ENCODE measurements at places on chromosomes 2 and 18. TPM values are rescaled to one million over a fixed set of nuclear protein-coding genes. Genes with fewer than 3 reads are reported as not detected.

DNA sequence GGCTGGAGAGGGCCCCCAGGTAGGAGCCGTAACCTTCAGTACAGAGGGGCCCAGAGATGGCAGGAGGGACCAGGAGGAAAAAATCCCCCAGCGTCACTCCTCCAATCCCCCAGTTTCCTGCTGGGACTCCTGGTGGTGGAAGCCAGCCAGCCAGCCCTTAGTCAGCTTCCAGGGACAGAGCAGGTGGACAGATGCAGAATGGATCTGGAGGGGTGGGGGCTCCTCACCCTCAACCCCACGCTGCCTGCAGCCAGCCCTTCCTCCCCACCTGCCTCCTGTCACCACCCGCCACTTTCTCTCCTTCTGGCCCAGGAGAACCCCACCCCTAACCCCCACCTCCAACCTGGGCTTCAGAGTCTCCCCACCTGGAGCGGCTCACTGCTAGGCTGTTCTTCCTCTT lies 21.1 kb downstream of the EMX1 start:
- DNase-seq = no peak
- H3K36me3 ChIP-seq = no peaks in the 10 kb centered on the region
- no peaks in the 10 kb centered on the region for H3K27me3 ChIP-seq

DNA sequence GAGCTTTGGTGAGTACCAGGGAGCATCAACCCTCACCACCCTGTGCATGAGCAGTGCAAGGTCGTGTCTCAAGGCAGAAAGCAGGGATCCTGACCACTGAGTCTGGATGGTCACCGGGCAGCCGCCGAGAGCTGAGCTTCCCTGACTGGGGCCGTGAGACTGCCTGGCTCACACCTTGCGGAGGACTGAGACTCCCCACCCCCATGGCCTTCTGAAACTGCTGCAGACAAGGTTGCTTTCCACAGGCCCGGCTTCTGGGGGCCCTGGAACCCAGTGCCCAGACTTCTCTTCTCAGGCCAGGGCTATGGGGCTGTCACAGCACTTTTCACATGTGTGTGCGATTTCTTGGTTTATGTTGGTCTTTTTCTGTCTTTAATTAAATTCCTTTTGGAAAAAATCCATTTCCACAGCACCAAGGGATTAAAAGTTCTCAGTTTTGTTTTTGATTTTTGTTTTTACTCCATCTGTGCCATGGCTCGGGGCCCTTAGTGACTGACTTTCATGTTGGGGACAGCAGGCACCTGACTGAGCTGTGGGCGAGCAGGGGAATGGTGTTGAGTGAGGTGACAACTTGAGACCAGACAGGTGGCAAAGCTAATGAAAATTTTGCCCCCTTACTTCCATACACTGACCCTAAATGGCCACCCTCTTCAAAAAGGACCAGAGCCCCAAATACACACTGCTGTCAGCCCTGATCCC lies 297.9 kb downstream of the CYP26B1 start:
- no peaks in the 10 kb centered on the region for H3K4me1 ChIP-seq
- H3K27ac ChIP-seq = no peak overlapping the region
- H3K27me3 ChIP-seq = peaks cover 2% of the 10 kb centered on the region
- H3K4me3 ChIP-seq = no peak overlapping the region

GRCh38 chr2:23483791-23484190 lies 98.8 kb downstream of the KLHL29 start:
- H3K36me3 ChIP-seq = peaks cover 7% of the 10 kb centered on the region
- no peak overlapping the region for H3K4me3 ChIP-seq
- no peaks in the 10 kb centered on the region for H3K27me3 ChIP-seq
- H3K4me1 ChIP-seq = peaks cover 12% of the 10 kb centered on the region

DNA sequence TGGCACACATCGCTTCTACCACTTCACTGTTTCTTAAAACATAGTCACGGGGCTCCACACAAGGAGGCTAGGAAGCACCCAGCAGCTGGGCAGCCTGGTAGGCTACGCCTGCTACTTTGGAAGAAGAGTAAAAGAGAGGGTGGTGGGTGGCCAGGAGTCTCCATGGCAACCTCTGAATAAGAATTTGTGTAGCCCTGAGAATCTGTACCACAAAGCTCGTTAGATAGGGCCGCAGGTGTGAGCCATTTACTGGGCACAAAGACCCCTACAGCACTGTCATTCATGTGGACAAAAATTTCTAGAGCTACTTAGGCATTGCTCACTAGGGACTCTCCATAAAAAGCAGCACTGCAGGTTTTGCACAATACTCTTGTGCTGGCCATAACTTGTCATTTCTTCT lies 166.4 kb upstream of the MSH6 start:
- no peaks in the 10 kb centered on the region for H3K36me3 ChIP-seq
- DNase-seq = no peak
- no peak overlapping the region for H3K27ac ChIP-seq
- H3K4me3 ChIP-seq = no peak overlapping the region
- no peaks in the 10 kb centered on the region for H3K4me1 ChIP-seq

GRCh38 chr18:12595571-12596255 lies 62.2 kb downstream of the SPIRE1 start:
- no peaks in the 10 kb centered on the region for H3K4me1 ChIP-seq
- no peak overlapping the region for H3K4me3 ChIP-seq
- DNase-seq = no peak
- no peak overlapping the region for H3K27ac ChIP-seq
- H3K36me3 ChIP-seq = no peaks in the 10 kb centered on the region

GRCh38 chr2:62192811-62193210 lies 3.1 kb upstream of the B3GNT2 start:
- no peak for DNase-seq
- H3K27ac ChIP-seq = no peak overlapping the region
- peaks cover 9% of the 10 kb centered on the region for H3K4me1 ChIP-seq
- H3K27me3 ChIP-seq = no peaks in the 10 kb centered on the region
- no peak overlapping the region for H3K4me3 ChIP-seq

DNA sequence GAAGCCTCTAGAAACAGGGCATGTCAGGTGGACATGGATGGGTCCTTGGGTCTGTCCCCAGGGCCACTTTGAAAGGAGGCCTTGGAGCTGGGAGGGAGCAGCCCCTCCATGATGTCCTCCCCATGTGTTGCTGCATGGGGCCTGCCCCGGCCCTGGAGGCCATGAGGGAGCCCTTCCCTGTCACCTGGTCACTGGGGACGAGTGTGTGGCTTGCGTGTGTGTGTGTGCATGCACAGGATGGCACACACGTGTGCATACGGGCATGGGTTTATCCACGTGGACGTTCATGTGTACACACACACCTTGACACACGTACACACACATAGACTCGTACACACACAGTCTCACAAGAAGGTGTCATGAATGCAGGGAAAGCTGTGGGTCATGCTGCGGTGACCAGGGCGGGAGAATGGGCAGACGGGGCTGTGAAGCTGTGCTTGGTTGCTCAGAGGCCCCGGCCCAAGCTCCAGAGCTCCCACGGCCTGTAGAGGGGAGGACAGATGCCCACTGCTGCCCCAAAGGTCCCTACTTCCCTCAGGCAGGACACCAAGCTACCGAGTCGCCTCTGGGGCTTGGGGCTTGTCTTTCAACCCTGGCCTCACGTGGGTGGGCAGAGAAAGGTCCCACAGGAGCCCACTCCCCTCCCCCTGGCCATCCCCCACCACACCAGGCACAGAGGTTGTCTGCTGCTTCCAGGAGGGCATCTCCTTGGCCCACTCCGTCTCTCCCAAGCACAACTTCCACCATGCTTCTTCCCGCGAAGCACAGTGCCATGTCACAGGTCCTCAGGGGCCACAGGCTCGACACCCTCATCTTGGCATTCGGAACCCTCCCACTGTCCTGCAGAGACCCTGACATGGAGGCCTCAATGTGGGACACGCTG lies 42.3 kb upstream of the GPC1 start:
- H3K27ac ChIP-seq = no peak overlapping the region
- H3K36me3 ChIP-seq = no peaks in the 10 kb centered on the region
- no peaks in the 10 kb centered on the region for H3K4me1 ChIP-seq
- H3K27me3 ChIP-seq = no peaks in the 10 kb centered on the region

DNA sequence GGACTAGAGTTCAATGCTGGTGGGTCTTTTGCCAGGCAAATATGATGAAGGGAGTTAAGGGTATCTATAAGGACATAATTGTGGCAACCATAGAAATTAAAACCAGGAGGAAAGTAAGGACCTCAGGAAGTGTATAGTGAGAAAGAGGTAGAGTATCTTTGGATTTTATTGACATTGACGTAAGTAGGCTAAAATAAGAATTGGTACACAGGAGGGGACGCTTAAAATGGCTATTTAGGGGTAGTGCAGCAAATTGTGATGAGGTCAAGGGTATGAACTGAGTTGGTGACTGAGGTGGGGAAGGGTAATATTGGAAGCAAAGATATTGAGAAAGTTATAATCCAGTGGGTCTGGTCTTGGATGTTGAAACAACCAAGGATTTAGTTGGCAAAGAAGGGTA lies 42.7 kb downstream of the MARCHF7 start:
- H3K27me3 ChIP-seq = no peaks in the 10 kb centered on the region
- no peak for DNase-seq
- peaks cover 32% of the 10 kb centered on the region for H3K36me3 ChIP-seq
- no peak overlapping the region for H3K27ac ChIP-seq
- no peak overlapping the region for H3K4me3 ChIP-seq

Gene PTPN4
- total RNA-seq = 28.5 TPM

- H3K4me1 ChIP-seq = no peaks in the 10 kb centered on the region
- DNase-seq = no peak
- H3K27ac ChIP-seq = no peak overlapping the region
Measured at GRCh38 chr2:217941339-217941738, 61.5 kb downstream of the TNS1 start.

DNA sequence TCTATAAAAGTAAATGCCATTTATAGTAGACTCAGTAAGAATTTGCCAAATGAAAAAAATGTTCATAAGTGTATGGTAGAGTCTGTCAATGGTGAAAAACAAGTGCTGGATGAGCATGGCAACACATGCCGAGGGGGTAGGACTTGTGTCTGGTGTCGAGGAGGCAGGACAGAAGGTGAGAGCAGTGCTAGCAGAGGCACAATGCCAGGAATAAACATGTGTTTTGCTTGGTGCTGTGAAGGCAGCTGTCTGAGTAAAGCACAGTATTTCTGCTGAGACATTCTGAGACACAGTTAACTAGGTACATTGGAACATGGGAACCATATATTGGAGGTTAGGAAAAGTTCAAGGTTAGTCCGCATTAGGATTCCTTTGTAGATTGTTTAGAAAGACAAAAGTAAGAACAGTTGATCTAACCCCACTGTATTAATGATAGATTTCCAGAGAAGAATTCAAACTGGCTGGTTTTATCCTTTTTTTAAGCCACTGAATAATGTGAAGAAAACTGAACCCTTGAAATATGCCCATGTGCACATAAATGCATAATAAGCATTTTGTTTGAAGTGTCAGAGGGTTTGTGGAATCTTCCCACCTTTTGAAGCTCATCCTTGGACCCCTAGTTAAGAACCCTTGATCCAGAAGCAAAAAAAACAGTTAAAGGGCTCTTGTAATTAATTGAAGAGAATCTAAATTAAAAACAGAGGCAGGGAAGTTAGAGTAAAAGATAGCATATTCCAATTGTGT lies 7.1 kb downstream of the RBM45 start:
- DNase-seq = no peak
- H3K27ac ChIP-seq = no peak overlapping the region
- no peaks in the 10 kb centered on the region for H3K36me3 ChIP-seq
- no peak overlapping the region for H3K4me3 ChIP-seq
- peaks cover 7% of the 10 kb centered on the region for H3K4me1 ChIP-seq

Gene FAM161A
- 7.0 TPM for total RNA-seq

DNA sequence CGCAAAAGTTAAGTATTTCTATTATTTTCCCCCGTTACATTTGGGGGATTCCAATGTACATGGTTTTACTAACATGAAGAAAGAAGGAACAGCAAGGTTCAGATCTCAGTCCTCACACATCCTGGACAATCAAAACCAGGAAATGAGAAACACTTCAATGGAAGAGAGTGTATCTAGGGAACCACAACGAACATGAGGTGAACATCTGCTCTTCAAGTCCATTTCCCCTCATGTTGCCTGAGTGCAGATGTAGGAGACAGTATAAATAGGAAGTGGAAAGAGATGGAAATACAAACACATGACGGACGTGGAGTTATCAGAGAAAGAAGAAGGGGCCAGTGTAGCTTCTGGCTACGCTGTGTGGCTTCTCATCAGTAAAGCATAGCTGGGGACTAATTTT lies 52.6 kb downstream of the CHN1 start:
- H3K27ac ChIP-seq = no peak overlapping the region
- no peaks in the 10 kb centered on the region for H3K36me3 ChIP-seq

Gene FAM237A
- total RNA-seq = not detected

Gene CYP27A1
- total RNA-seq = 0.61 TPM

- no peak overlapping the region for H3K4me3 ChIP-seq
- no peaks in the 10 kb centered on the region for H3K36me3 ChIP-seq
- no peak overlapping the region for H3K27ac ChIP-seq
- H3K27me3 ChIP-seq = no peaks in the 10 kb centered on the region
- H3K4me1 ChIP-seq = no peaks in the 10 kb centered on the region
Measured at GRCh38 chr18:59760212-59760611, 63.0 kb upstream of the CCBE1 start.

DNA sequence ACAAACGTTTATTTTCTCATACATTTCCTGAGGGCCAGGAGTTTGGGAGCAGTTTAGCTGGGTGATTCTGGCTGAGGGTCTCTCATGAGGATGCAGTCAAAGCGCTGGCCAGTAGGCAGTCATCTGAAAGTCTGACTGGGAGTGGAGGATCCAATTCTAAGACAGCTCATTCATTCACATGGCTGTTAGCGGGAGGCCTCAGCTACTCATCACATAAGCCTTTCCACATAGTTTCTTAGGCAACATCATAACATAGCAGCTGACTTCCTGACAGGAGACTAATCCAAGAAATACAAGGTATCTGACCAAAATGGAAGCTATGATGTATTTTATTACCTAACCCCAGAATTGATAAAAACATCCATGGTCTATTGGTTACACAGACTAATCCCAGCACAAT lies 2.9 kb upstream of the MRPL44 start:
- no peaks in the 10 kb centered on the region for H3K27me3 ChIP-seq
- DNase-seq = no peak
- no peak overlapping the region for H3K27ac ChIP-seq
- H3K36me3 ChIP-seq = peaks cover 1% of the 10 kb centered on the region
- no peak overlapping the region for H3K4me3 ChIP-seq

Gene UBXN4
- 66.0 TPM for total RNA-seq

DNA sequence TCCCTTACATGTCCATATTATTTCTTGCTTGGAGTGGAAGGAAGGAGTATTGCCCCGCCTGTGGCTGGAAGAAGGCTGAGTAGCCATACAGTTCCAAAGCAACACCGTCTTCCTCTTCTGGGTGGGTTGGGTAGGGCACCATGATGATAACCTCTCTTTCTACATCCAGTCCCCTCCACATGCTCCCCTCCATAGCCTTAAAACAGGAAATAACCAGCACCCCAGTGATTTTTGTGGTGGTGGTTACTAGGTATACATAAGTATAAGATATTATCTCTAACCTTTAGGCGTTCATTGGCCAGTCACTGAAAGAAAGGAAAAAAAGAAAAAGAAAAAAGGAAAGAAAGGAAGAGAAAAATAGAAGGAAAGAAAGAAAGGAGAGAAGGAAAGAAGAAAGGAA lies 63.1 kb downstream of the CXCR4 start:
- DNase-seq = no peak
- H3K4me1 ChIP-seq = peaks cover 55% of the 10 kb centered on the region
- no peaks in the 10 kb centered on the region for H3K36me3 ChIP-seq
- no peak overlapping the region for H3K4me3 ChIP-seq
- H3K27ac ChIP-seq = no peak overlapping the region

Measured in GM12878 (cell line).